Suppressor macrophage treated with lipopolysaccharide for 4 hours (primary cell): ENCODE measurements at places on chromosomes 11 and 22.

DNA sequence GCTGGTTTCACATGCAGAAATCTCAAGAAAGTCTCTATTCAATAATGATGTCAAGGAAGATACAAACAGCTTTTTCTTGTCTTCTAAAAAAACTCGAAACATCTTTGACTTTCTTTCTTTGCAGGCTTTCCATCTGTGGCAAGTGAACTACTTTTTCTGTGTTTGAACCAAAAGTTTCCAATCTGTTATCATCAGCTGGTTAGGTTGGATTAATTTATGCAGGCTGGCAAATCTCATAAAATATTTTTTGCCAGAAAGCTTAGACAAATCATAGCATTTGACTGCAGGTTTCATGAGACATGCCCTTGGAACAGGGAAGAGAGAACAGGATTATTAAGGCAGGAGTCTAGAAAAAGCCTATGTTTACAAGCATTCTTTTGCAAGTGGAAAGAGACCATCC lies 86.1 kb upstream of the ARHGAP42 start:
- no peak for DNase-seq

- no peak for DNase-seq
These were observed 646.0 kb downstream of the OPCML start for GRCh38 chr11:132886335-132886734.

GRCh38 chr22:20212754-20213699 lies 55.1 kb downstream of the RTN4R start:
- DNase-seq, result no peak

DNA sequence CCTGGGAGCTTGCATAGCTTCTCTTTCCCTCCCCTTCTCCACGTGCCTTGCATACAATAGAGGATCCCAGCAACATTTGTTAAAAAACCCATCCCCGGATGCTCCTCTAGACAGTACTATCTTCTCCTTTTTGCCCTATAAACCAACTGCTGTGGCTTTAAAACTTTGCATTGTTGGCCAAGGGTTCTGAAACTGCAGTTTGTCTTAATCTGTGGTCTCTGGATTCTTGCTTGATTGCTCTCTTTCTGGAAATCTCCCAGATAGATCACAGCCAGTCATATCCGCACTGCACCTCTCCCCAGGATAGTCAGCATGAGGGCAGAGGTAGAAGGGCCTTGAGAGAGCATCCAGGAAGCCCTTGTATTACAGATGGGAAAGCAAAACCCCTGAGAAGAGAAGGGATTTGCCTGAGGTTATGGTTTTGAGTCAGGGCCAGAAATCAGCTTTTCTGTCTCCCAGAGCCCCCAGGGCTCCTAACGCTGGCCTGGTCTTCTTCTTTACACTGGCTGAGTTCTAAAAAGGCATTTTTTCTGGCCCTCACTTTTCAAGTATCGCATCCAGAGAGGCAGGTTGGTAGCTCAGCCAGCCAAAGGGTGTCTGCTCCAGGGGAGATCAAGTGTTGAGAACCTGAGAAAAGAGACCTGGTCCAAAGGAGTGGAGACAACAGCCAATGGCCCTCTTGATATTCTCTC lies 70.6 kb downstream of the ADM start:
- no peak for DNase-seq

DNA sequence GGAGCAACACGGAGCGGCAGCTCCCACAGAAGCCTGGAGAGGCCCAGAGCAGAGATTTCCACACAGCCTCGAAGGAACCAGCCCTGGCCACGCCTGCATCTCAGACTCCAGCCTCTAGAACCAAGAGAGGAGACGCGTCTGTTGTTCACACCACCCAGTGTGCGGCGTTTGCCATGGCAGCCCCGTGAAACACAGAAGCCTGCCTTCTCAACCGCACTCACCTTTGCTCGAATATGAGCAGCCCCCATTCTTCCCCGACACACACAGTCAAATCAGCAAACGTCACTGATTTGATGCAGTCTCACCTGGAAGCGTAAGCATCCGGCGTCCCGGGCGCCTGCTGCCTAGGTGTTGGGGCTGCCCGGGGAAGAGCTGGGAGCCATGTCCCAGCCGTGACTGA lies 14.2 kb upstream of the TALDO1 start:
- no peak for DNase-seq

DNA sequence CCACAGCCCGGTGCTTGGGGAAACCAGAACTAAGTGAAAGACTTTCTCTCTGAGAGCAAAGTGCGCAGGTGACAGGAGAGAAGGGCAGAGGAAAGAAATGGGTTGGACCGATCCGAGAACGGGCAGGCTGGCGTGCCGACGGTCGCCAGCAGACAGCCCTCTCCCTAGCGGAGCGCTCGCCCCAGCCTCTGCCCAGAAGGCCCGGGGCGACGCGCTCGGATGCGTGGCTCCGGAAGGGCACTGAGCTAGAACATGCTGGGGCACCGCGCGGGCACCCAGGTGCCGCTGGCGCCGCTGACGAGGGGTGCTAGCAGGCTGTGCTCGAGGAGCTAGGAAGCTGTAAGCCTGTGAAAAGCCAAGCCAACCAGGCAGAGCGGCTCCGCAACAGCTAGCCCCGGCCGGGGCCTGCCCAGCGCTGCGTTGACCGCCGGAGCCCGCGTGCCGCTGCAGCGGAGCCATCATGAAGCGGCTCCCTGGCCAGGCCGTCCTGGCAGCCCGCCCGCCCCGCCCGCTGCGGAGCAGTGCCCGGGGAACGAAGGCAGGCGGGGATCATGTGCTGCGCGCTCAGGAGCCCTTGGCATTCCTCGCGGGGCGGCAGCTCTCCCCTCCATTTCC lies 22.1 kb upstream of the RRAS2 start:
- DNase-seq, result peak; percentile 15

DNA sequence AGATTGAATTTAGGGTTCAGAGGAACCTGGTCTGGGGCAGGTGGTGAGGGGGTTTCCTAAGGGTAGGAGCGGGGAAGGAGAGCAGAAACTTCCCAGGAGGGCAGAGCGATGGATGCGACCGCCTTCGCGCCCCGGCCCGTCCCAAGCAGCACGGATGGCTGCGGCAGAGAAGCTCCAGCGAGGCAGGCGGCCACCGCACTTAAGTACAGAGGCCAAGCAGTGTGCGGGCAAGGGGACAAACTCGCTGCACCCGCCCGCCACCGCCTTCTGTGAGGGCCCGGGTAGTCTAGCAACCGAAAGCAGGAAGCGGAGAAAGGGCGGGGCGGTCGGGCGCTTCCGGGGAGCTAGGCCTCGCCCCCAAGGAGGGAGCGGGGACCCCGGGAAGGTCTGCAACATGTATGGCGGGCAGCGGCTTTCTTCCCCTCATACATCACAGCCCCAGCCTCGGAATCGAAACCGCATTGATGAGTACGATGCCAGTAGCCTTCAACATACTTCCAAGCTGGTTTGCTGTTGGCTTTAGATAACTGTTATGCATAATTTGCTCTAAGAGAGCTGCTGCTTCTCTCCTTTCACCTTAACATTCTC lies at the start of gene AGBL2:
TSS of gene AGBL2 (minus strand) at position 288 of the 588 bp plus-strand sequence. CDS start 719 bp downstream, outside the sequence.
- DNase-seq, result peak; percentile 83

- no peak for DNase-seq
These were observed 611.8 kb downstream of the BRD1 start for GRCh38 chr22:49215840-49216239.

DNA sequence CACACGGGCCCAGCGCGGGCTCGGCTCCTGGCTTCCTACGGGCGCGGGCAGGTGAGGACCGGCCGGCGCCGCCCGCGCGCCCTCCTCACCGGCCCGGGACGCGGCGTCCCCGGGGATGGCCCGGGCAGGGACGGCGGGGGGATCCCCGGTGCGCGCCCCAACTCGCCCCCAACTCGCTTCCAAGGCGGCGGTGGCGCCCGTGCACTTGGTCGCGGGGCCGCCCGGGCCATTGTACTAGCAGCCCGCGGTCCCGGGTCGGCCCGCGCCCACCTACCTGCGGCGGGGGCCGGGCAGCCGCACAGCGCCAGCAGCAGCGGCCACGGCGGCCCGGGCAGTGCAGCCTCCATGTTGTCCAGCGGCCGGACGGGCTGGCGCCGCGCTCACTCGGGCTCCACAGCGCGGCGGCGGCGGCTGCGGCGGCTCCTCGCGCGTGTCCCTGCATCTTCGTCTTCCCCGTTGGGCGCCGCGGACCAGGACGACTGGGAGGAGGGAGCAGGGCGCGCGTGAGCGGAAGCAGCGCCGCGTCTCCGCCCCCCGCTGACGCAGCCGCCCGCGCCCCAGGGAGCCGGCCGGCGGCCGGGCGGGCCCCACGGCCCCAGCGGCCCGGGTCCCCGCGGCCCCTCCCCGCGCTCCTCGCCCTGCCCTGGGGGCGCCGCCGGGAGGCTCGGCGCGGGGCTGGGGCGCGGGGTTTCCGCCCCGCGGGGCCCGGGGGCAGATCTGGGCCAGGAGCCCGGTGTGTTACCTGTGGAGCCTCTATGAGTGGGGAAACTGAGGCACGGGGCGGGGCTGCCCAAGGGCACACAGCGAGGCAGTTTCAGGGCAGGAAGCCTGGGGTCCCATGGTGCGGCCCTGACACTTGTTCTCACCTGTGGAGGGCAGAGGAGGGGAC lies 159.3 kb upstream of the GRK3 start:
- DNase-seq, result peak; percentile 88

DNA sequence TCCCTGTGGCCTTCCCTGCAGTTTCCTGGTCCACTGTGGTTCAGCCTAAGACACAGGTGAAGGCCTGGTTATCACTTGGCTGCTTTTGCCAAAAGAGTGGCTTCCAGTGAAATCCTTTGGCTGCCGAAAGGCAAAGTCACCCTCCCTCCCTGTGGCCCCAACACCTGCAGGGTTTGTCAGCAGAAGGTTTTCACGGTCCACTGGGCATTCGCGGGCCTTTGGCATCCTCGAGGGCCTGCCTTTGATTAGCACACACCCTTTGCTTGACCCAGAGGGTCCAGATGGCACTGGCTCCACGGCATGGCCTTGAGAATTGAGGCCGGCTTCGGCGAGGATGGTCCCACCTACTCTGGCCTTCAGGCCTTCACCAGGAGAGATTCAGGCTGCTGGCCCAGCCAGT lies 35.3 kb downstream of the RTN4R start:
- no peak for DNase-seq
